NCI-H774 (cell line): ENCODE measurements at places on chromosomes 13 and 19.

GRCh38 chr13:29861694-29862110 lies 11.3 kb upstream of the UBL3 start:
- DNase-seq, result no peak

DNA sequence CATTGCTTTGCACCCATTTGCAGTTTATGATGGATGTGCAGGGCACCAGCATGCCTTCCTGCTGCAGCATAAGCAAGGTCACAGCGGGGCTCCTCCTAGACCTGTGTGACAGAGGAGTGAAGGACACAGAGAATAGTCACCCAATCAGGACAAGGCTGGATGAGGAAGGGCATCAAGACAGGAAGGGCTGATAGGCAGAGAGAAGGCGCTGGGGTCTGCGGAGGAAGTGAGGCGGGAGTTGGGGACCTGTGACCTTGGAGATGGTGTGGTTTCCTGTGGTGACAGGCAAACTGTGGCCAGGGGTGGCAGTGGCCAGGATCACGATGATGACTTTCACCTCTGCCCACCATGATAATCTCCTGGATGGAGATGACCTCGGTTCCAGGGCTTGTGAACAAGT lies 16.4 kb upstream of the KCTD15 start:
- DNase-seq, result no peak

- no peak for DNase-seq
Measured at GRCh38 chr19:38402623-38402966, 298 bp upstream of the FAM98C start.

- no peak for DNase-seq
Measured at GRCh38 chr13:111165241-111166010, 50.3 kb downstream of the ARHGEF7 start.

DNA sequence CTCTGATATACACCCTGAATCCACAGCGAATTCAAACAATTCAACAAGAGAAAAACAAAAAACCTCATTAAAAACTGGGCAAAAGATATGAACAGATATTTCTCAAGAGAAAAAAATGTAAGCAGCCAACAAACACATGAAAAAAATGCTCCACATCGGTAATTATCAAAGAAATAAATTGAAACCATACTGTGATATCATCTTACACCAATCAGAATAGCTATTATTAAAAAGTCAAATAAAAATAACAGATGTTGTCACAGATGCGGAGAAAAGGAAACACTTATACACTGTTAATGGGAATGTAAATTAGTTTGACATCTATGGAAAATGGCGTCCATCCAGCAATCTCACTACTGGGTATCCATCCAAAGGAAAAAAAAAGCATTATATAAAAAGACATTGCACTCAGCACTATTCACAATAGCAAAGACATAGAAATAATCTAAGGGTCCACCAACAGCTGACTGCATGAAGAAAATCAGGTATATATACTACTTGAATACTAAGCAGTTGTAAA lies 1495.0 kb upstream of the PCDH20 start:
- no peak for DNase-seq

DNA sequence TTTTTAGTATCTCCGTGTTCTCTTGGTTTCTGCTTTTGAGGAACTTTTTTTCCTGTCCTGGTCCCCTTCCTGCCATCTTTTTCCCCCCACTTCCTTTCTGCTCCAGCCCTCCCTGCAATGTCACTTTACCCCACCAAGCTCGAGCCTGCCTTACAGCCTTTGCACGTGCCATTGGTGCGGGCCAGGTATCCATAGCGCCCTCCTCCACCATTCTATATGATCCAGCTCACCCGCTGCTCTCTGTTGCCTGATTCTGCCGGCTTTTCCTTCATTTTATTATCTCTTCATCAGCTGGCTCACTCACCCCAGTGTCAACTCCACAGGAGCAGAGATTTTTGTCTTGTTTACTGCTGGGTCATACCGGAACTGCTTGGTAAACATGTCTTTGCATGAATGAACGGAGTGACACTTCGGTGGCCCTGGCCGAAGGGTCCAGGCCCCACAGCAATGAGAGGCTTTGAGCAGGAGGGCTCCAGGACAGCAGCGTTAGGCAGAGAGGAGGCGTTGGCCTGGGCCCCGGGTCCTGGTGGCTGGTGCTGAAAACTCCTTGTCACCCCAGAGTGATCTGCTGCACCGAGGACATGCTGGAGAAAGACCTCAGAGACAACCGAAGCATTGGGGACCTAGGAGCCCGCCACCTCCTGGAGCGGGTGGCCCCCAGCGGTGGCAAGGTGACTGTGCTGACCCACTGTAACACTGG lies 1.2 kb downstream of the MRI1 start:
- DNase-seq, result no peak

DNA sequence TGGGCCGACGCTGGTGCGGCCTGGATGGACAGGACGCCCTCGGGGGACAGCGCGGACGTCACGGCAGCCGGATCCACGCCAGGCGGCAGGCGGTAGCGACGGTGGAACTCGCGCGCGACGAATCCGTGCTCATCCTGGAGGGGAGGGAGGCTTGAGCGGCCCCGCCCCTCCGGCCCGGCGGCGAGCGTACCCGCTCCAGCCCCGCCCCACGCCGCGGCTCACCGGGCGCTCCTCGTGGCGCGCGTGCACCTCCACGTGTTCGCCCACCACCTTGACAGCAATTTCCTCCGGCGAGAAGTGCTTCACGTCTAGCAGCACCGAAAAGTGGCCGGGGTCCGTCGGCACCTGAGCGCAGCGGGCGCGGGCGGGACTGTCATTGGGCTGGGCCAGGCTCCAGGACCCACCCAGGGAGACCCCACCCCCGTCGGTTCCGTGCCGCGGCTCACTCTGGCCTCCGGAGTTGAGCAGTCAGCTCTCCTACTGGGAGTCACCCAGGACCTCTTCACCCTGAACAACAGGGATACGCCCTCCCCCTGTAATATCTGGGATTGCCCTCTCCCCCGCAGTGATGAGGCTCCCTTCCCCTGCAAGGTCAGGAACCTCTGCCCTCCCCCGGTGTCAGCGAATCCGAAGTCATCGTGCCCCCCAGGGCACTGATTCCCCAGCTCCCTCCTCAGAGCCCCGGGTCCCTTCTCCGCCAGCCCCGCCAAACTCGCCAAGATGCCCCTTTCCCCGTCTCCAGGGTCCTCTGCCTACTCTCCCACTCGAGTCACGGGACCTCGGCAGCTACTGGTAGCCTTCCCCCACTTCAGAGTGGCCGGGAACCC lies 1.1 kb downstream of the HSPB6 start:
- DNase-seq, result no peak

DNA sequence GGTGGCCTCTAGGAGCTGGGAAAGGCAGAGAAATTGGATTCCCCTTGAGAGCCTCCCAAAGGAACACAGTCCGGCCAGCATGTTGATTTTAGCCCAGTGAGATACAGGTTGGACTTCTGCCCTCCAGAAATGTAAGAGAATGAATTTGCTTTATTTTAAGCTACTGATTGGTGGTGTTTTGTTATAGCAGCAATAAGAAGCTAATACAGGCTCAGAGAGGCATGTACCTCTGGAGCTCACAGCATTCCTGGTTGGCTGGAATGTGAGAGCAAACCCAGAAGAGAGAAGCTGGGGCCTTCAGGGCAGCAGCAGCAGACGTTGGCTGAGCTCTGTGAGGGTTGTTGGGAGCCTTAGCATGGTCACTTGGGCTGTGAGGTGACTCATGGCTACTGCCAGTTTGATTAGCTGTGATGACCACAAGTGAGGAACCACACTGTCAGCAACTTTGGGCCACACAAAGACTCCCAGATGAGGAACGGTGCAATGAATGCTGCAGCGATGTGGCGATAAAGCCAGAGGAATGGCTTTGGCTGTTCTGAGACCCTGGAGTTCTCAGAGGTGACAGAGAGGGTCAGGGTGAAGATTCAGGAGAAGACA lies 80.1 kb downstream of the CYSLTR2 start:
- no peak for DNase-seq

DNA sequence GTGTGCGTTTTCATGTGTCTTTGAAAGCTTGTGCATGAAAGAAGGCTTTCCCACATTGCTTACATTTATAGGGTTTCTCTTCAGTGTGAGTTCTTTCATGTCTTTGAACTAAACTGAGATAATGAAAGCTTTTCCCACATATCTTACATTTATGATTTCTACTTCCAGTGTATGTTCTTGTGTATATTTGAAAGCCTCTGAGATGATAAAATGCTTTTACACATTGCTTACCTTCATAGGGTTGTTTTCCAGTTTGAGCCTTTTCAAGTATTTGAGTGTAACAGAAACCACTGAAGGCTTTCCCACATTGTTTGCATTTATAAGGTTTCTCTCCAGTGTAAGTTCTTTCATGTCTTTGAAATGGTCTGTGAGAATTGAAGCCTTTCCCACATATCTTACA lies 9.8 kb upstream of the ZNF441 start:
- DNase-seq, result no peak

DNA sequence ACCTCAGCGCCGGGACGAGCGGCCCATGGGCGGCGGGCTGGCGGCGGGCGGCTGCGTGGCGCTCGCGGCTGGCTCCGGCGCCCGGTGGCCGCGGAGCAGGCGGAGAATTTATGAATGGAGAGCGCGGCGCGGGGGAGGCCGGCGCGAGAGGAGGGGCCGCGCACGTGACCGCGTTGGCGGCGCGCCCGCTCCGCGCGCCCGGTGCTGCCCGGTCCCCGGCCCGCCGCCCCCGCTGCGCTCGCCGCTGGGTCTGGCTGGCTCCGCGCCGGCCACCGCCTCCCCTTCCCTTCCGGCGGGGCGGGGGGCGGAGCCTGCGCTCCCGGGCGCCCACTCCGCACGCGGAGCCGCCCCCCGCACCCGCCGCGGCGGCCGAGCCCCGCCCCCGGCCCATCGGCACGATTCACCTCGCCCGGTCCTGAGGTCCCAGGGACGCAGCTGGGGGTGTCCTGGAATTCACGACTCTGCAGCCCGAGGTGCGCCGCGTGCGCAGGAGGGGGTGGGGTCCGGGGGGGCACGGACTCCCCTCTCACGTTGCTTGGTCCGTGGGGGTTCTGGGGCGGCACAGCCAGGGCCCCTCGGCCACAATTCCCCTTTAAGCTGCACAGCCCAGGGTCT lies at the start of gene CBARP:
Gene CBARP (minus strand): TSS at position 252 of the 615 bp plus-strand sequence. CDS start 1,905 bp downstream, outside the sequence.
- DNase-seq, result peak; percentile 25

- no peak for DNase-seq
Measured at GRCh38 chr13:110554227-110554836, 7.2 kb downstream of the RAB20 start.

DNA sequence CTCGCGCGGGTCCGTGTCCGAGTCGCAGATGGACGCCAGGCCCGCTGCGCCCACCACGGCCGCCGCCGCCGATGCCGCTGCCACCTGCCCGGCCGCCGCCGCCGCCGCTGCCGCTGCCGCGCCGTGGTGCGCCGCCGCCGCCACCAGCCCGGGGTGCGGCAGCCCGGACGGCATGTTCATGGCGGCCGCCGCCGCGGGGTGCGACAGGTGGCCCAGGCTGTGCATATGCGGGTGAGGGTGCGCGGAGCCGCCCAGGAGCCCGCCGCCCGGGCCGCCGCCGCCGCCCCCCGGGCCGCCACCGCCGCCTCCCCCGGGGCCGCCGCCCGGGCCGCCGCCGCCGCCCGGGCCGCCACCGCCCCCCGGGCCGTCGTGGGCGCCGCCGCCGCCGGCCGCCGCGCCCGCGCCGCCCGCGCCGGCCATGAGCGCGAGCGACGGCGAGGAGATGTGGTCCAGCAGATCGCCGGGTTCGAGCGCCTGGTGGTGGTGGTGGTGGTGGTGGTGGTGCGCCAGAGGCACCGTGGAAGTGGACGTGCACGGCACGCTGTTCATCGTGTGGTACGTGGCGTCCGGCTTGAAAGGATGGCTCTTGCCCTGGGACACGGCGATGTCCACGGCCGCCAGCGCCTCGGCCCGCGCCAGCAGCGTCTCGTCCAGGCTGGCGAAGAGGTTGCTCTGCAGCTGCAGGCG lies 1.3 kb downstream of the POU4F1 start:
- no peak for DNase-seq

DNA sequence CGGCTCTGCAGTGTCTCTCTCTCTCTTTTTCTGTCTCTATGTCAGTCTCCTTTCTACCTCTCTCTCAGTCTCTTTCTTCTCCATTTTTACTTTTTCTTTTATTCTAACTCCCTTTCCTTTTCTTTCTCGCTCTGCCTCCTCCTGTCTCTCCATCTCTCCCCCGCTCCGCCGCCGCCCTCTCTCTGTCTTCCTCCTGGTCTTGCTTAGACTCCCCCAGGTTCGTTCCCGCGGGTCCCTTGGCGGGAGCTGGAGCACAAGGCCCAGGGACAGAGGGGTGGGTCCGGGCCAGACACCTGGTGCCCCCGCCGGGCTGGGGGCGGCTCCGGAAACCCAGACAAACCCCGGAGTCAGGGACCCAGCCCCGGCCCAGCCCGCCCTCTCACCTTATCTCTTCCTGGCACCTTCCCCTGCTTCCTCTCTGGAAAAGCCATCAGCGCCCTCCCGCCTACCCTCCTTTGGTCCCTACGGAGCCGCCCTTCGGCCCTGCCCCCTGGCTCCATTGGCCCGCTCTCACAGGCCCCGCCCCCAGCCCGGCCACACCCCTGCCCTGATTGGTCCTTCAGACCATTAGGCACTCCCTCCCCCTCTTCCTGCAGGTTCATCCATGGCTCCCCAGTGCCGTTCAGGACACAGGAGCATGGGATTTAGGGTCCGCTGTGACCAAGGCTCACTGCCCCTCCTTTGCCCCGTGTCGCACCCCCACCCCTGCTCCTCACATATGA lies 15.4 kb upstream of the NOP53 start:
- peak; percentile 8 for DNase-seq

DNA sequence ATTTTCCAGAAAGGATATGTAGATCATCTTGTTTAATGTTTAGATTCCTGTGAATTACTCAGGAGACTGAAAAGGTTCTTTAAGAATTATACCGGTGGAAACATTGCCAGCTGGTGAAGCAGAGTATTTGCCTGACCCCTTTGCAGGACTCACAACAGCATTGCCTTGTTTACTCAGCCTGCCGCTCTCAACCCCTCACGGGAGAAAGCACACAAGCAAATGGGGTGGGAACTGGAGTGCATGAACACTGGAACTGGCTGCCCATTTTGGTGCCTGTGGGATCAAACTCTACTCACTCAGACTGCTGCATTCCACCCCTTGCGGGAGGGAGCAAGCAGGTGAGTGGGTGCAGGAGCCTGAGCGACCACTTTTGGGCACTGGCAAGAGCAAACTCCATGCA lies 804.7 kb upstream of the SLITRK1 start:
- no peak for DNase-seq

DNA sequence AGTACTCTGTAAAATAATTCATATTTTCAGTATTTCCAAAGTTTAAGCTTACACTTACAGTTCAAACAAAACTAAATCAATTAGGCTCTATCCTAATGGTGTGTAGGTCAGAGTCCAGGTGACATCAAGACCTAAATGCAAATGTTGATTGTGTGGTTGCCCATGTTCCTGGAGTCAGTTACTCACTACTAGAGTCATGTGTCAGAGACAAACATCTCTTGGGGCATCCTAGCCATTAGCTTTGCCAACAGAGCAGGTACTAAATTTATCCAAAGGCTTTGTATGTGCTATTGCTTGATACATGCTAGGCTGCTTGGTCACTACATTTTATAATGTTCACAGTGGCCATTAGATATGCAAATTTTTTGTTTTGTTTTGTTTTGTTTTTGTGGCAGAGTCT lies 11.7 kb downstream of the SPRY2 start:
- no peak for DNase-seq

GRCh38 chr13:104553186-104553585 lies 1487.0 kb upstream of the SLC10A2 start:
- DNase-seq, result no peak
